Ammon's horn (tissue), 1 donor: ENCODE measurements at places on chromosomes 1 and 21.

DNA sequence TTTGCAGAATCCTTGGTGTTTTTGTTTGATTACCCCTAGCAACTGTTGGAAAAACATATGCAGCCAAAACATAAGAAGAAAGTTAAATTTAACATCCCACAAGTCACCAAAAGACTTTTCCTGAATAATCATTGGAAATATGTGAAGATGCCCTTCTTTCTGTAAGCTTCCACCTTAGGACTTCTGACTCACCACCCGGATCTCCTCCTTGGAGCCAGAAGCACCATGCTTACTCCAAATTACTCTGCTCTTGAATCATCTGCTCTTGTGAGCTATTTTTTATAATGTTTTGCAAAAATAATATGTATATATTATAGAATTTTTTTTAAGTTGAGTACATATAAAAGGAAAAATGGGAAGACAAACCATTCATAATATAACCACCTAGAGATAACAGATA lies 391.7 kb downstream of the KCTD3 start:
- DNase-seq: no peak

DNA sequence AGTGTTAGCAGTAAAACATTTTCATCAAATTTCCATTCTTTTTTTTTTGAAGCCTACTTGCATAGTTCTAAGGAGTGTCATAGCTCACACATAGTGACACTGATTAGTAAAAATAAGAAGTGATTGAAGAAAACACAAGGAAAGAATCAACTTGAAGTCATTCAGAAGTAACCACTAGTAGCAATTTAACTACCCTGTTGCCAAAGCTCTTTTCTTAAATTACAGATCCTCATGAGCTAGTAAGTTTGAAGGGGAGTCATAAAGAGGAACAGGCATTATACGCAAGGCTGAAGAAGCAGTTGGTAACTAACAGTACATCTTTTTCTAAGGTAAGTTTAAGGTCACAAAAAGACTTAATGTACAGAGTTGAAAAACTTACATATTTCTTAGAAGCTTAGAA lies 332.2 kb downstream of the CHRM3 start:
- no peak for DNase-seq

DNA sequence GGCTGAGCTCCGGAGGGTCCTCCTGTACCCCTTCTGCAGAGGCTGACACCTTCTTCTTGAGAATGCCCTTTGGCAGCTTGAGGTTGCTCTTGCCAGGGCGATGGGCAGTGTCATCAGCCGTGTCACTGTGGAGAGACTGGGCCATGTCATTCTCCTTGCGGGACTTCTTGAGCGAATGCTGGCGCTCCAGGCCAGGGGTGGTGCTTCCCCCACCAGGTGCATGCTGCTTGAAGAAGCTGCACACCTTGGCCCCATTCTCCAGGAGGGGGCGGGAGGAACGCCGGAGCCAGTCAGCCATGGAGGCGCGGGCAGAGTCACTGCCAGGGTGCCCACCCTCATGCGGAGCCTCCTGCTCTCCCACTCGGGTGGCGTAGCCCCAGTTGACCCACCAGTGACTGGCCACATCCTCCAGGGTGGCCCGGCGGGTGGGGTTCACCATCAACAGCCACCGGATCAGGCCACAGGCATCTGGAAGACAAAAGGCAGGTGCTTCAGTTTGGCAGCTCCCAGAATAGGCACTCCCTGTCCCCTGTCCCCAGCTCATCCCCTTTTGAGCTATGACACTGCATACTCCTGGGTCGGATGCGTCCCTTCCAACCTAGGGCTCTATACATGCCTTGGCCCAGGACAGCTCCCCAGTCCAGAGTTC lies 17.4 kb downstream of the NUAK2 start:
- DNase-seq: no peak

DNA sequence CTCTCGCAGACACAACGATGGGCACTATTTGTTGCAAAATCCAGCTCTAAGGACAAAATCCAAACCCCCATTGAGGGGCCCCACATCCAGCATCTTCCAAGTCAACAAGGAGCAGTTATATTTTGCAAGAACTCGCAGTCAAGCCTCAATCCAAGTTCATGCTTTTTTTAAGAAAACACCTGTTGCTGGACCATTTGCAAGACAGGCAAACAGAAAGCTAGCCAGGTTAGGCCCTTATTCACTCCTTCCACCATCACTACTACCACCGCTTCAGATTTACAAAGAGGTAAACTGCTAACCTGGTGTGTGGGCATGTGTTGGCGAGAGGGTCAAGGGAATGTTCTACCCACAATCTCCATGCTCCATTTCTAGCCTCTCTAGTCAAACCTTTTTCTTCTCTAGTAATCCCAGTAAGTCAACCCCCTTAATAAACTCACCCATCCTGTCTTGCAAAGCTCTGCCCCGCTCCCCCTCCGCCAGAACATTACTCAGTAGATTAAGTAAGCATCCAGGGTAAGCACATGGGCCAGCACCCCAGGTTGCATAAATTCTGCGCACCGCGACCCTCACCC lies 703 bp downstream of the ERI3 start:
- no peak for DNase-seq

GRCh38 chr1:207910591-207911354 lies at the start of gene CD34:
TSS of gene CD34 (minus strand) at chr1:207911125. CDS start at chr1:207911080, 45 bp downstream.
- DNase-seq: no peak

DNA sequence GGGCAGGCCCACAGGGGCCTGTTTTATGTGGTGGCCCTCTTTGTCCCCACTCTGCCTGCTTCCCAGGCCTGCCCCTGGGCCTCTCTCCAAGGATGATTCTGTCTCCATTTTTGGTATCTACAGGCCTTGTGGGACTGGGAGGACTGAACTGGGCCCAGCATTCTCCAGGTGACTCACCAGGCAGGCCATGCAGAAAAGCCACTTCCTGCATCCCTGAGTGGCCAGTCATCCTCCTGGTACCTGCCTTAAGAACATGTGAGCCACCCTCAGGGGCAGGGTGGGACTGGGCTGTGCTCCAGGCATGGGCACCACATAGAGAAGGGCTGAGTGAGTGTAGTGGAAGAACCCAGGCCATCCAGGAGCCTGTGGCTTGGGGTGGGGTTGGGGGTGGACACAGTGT lies 20.0 kb upstream of the BCAR3 start:
- no peak for DNase-seq

DNA sequence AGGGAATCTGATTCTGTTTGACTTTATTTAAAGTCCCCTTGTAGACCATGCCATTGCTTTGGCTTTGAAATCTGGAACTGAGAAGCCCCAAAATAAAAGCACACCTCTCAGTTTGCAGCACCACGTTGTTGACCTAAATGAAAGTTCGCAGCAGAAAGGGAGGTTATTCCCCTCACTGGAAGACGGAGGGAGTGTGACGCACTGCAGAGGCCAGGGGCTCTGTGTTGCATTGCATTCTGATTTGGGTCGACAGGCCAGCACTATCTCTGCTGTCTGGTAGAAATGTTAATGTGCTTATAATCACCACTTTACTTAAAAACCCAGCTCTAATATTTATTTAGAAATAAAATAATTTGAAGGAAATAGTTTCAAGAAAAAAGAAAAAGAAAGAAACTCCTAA lies 675.2 kb upstream of the NR5A2 start:
- DNase-seq: no peak

DNA sequence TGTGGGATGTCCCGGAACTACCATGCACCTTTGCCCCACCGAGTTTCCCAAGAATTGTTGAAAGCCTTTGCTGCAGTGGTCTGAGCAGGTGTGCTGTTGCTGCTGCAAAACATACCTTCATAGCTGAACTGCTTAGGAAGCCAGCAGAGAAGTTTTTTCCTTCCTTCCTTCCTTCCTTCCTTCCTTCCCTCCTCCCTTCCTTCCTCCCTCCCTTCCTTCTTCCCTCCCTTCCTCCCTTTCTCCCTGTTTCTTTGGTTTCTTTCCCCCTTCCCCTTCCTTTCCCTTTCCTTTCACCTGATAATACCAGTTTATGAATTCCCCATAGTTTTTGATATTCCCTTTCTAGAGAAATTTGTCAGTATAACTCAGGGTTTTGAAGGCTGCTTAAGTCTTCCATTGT lies 10.8 kb upstream of the SH3D21 start:
- DNase-seq: no peak

- DNase-seq: no peak
These were observed 5.3 kb upstream of the MRPS21 start for GRCh38 chr1:150288382-150288781.

- no peak for DNase-seq
These were observed 23.0 kb downstream of the ARHGEF16 start for GRCh38 chr1:3477241-3477995.

GRCh38 chr1:70487459-70487815 lies 76.4 kb downstream of the CTH start:
- no peak for DNase-seq

DNA sequence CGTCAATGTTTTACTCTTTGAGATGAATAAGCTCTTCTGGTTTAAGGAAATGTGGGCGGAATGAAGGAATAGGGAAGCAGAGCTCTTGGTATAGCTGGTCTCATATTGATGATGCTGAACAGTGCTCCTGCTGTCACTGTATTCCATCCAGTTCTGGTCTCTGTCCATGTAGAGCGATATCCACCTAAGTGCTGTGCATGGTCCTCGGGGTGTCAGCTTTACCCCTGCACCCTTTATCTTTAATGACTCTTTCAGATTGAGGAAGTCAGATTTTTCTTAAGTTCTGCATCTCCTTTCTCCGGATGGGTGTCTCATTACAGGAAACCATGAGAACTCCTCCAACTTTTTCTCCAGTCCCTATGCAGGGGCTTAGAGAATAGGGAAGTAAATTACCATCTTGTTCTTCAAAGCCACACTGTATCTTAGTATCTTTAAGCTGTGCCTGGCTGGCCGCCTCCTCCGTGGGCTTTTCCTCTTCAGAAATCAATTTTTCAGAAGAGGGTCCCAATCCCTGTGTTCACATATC lies 52.9 kb downstream of the PDE4B start:
- no peak for DNase-seq

- DNase-seq: no peak
These were observed 39.4 kb downstream of the ACTN2 start for GRCh38 chr1:236725668-236726067.

- DNase-seq: no peak
These were observed 178.0 kb downstream of the HIVEP3 start for GRCh38 chr1:41740630-41741239.

- DNase-seq: no peak
These were observed 7.6 kb downstream of the DR1 start for GRCh38 chr1:93353286-93353685.

DNA sequence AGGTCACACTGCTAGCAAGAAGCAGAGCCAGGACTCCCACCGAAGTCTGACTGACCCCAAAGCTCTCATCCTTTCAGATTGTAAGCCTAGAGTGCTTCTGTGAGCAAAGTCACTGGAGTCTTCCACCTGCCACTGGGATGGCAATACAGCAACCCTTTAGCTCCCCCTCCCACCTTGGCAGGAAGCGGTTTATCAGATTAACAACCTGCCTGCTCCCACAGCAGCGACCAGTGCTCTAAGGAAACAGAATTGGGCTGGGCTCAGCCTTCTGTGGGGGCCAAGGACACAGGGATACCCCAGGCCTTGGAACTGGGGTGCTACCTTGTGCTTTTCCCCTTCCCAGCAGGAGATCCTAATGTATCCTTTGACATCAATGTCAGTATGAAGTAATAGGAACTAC lies 76.0 kb downstream of the GFI1 start:
- DNase-seq: no peak

GRCh38 chr1:17347769-17348592 lies 24.0 kb upstream of the PADI6 start:
- no peak for DNase-seq

GRCh38 chr1:27648602-27649305 lies 13.8 kb upstream of the FGR start:
- DNase-seq: no peak

GRCh38 chr1:216641669-216642460 lies 81.4 kb downstream of the ESRRG start:
- no peak for DNase-seq

GRCh38 chr1:193458628-193459027 lies 272.2 kb upstream of the B3GALT2 start:
- no peak for DNase-seq

GRCh38 chr1:178188306-178188705 lies 94.4 kb downstream of the RASAL2 start:
- no peak for DNase-seq

- DNase-seq: no peak
These were observed 307.6 kb upstream of the VAMP3 start for GRCh38 chr1:7463526-7463925.

DNA sequence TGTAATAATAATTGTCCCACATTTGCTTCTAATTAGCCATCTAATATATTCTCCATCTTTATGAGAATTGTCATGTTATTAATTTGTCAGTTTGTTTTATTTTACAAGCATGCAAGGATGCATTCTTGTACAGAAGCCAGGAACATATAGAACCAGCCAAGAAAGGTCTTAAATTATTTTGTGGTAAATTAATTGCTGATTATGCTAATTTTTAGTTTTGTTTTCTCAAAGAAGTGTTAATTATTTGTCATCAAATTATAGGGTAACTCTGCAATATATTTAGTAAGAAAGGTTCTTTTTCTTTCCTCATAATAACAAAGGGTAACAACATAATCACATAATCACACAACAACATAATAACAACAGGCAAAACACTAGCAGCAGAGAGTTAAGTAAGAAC lies 5.7 kb downstream of the CLIC6 start:
- DNase-seq: no peak

DNA sequence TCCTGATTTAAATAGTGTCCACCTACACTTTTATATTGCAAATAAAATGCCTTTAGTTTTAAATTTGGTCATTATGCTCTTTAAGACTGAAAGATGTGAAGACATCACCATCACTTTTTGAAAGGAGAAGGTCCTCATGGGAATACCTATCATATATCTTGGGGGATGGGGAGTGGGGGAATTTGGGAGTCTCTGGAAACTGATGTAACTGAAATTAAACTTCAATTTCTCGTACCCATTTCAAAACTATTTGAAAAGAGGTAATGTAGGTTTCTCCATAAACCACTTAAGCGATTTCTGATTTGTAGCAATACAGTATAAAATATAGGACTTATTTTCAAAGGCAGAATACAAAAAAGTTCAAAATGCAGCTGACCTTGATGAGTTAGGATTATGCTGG lies 924 bp downstream of the EXTL2 start:
- DNase-seq: no peak

- DNase-seq: no peak
These were observed 1.8 kb downstream of the HHIPL2 start for GRCh38 chr1:222546091-222546490.

- DNase-seq: no peak
These were observed 72.4 kb downstream of the PLXNA2 start for GRCh38 chr1:208171616-208172422.

- no peak for DNase-seq
These were observed 128.9 kb downstream of the TYW3 start for GRCh38 chr1:74861867-74862266.
